ENCODE measurements at places on chromosomes 4 and X.
A peak's percentile ranks its signal among the peaks of the same experiment; 100 is the strongest.

- DNase-seq = no peak
Observed at GRCh38 chr4:77634132-77634785, 28.6 kb downstream of the CXCL13 start.

- DNase-seq = peak; percentile 48
Observed at GRCh38 chrX:40543661-40544328, 37.0 kb upstream of the ATP6AP2 start.

- DNase-seq = peak; percentile 11
Observed at GRCh38 chrX:108138814-108139702, 47.5 kb downstream of the ATG4A start.

DNA sequence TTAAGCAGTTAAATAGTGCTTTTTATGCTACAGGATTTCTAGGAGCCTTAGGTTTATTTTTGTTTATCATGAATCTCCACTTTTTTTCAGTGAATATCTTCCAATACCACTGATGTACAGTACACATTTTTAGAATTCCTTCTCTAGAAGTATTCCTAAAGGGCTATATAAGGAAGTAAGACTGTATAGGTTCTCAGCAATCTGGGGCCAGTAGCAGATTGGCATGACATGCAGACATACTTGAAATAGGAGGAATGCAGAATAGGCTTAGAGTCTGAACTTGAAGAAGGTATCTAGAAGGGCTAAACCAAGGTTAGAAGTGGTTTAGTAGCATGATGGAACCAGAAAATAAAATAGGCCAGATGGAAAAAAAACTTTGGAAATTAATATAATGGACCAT, 29.8 kb downstream of the HEPH start:
- DNase-seq = no peak

DNA sequence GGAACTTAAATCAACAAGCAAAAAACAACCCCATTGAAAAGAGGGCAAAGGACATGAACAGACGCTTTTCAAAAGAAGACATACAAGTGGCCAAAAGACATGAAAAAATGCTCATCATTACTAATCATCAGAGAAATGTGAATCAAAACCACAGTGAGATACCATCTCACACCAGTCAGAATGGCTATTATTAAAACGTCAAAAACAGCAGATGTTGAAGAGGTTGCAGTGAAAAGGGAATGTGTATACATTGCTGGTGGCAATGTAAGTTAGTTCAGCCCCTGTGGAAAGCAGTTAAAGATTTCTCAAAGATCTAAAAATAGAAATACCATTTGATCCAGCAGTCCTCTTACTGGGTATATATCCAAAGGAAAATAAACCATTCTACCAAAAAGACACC, 22.6 kb downstream of the RTL9 start:
- no peak for DNase-seq

- no peak for DNase-seq
Observed at GRCh38 chr4:74501579-74501978, 56.6 kb downstream of the AREG start.

DNA sequence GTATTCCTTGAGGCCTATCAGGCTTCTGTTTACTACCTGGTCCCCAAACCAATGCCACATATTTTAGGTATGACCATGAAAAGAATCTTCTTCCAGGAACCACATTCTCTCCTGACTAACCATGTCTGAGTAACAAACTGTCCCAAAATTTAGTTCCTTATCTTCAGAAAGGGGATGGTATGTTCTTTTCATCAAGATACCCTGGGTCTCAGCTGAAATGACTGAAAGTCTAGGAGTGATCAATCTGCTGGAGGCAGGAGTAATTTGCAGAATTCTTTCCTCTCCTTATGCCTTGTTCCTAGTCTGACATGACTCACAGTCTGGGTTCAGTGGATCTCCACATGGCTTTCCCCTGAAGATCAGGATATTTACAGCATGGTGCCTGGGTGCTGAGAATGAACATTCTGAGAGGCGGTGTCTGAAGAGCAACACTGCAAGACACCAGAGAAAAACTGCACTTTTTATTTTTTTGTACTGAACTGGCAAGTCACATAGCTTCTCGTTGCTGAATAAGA, 665.5 kb downstream of the TLL1 start:
- no peak for DNase-seq

GRCh38 chrX:112066813-112067212, 15.8 kb downstream of the TRPC5 start:
- DNase-seq = no peak

- DNase-seq = no peak
Observed at GRCh38 chrX:31280580-31280979, 208.7 kb upstream of the FTHL17 start.

DNA sequence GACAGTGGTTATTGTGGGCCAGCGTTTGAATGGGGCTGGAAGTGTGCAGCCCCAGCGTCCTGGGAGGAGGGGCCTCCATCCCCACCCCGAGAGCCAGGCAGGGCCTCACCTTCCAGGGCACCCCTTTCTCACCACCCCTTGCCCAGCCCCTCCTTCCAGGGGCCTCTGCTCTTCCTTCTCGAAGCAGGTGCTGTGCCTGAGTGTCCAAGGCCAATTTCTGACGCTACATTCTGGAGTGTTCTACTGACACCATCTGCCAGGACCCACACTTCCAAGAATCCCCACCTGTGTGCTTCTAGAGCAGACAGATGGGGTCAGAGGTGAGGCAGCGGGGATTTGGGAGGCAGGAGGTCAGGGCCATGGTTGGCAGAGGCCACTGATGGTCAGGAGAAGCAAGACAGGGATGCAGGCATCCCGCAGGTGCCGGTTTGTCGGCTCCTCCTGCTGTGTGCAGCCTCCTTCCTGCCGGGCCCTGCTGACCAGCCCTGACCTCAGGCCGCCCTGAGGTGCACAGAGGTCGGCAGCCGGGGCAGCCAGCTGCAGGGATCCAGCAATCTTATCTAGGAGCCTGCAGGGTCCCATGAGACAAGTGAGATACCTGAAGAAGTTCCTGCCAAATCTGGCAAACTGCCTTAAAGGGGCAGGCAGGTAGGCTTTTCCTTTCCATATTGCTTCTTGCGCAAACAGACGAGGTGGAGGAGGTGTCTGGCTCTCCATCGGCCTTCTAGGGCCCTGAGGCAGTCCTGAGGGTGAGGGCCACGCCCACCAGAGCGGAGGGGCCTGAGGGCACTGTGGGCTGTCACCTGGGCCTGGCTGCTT, 18.8 kb downstream of the MSANTD1 start:
- no peak for DNase-seq

- DNase-seq = no peak
Observed at GRCh38 chr4:89491761-89492160, 184.2 kb upstream of the GPRIN3 start.

GRCh38 chr4:90120037-90120436, 7.2 kb upstream of the CCSER1 start:
- DNase-seq = no peak

GRCh38 chrX:15376956-15377355, 7.3 kb downstream of the VEGFD start:
- no peak for DNase-seq

- DNase-seq = no peak
Observed at GRCh38 chr4:3811621-3812020, 45.4 kb downstream of the ADRA2C start.

DNA sequence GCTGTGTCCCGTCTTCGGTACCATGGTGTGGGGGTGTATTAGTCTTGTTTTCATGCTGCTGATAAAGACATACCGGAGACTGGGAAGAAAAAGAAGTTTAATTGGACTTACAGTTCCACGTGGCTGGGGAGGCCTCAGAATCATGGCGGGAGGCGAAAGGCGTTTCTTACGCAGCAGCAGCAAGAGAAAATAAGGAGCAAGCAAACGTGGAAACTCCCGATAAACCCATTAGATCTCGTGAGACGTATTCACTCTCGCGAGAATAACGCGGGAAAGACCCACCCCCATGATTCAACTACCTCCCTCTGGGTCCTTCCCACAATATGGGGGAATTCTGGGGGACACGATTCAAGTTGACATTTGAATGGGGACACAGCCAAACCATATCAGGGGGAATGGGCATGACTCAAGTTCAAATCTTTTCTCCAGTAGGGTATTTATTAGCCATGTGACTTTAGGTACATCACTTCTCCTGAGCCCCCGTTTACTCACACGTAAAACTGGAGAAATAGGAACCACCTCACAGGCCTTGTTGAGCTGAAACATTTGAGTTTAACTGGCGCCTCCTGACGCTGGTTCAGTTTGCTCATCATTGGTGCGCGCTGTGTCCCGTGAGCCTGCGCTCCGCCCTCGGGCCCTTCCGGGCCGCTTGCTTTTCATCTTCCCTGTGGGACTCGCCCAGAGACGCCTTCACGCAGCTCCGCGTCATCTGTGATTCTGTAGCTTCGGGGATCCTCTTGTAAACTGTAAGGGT, 35.5 kb upstream of the FAT1 start:
- no peak for DNase-seq

- no peak for DNase-seq
Observed at GRCh38 chr4:11566444-11567022, 137.8 kb upstream of the HS3ST1 start.

GRCh38 chrX:155071694-155072280, 479 bp downstream of the BRCC3 start:
- DNase-seq = peak; percentile 31
